ENCODE measurements at places on chromosomes 16 and 17.

DNA sequence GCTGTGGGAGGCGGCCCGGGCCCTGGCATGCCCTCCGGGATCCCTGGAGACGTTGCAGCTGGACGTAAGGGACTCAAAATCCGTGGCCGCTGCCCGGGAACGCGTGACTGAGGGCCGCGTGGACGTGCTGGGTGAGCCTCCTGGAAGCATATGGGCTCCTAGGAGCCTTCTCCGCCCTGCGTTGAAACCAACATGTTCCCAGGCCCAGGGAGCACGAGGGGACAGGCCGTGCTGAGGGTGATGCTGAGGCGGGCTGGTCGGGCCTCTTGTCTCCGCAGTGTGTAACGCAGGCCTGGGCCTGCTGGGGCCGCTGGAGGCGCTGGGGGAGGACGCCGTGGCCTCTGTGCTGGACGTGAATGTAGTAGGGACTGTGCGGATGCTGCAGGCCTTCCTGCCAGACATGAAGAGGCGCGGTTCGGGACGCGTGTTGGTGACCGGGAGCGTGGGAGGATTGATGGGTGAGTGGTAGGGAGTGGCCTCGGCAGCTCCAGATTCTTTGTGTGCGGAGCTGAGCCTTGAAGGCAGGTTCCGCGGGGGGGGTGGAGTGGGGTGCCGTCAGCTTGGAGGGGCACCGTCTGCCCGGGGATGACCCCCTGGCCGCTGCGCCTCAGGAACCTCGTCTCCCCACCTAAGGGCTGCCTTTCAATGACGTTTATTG, 567 bp downstream of the HSD17B1 start:
- no peak for DNase-seq

GRCh38 chr17:59903455-59903854, 10.5 kb downstream of the RPS6KB1 start:
- DNase-seq, result no peak

GRCh38 chr17:42659079-42659931, at the start of gene TUBG2:
TUBG2 (plus strand) TSS chr17:42659284; CDS start chr17:42659504, 220 bp downstream.
- DNase-seq, result peak; percentile 94

- no peak for DNase-seq
These were observed 721 bp upstream of the PCGF2 start for GRCh38 chr17:38748892-38749222.

GRCh38 chr17:31560616-31561235, 169.3 kb downstream of the RAB11FIP4 start:
- DNase-seq, result no peak

DNA sequence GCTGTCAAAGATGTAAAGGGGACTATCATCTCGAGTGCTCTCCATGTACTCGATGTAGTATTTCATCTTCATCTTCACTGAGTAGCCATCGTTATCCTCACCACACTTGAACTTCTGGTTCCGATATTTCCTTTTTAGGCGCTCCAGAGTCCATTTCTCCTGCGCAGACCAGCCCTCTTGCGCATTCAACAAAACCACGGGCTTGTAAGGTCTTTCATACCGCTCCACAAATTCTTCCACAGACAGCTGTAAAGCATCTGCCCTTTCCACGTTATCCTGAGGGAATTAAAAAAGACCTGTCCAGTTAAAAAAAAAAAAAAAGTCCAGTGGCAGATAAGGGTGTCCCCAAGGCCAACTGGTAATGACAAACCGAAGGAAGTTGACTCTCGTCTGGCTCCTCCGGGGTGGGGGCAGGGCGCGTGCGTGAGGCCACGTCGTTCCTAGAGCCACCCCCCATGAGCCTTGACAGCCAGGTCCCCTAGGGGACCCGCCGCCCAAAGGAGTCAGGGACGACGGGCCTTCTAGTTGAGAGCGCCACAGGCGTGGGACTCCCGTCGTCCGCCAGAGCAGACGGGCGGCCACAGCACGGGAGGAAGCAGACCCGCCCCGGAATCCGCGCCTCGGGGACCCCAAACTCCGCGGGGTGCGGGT, 701 bp downstream of the JMJD6 start:
- DNase-seq, result no peak

DNA sequence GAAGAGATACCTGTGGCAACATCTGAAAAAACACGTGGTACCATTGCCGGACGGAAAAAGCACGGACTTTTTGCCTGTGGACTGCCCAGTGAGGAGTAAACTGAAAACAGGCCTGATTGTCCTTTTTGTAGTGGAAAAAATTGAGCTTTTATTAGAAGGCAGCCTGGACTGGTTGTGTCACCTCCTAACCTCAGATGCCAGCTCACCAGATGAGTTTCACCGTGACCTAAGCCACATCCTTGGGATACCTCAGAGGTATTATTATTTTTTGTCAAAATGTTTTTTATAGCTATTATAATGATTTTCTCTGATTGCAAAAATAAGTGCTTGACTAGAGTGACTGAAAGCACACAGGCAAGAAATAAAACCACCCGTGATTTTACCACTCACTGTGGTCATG, 34.9 kb downstream of the RNF213 start:
- DNase-seq, result no peak

DNA sequence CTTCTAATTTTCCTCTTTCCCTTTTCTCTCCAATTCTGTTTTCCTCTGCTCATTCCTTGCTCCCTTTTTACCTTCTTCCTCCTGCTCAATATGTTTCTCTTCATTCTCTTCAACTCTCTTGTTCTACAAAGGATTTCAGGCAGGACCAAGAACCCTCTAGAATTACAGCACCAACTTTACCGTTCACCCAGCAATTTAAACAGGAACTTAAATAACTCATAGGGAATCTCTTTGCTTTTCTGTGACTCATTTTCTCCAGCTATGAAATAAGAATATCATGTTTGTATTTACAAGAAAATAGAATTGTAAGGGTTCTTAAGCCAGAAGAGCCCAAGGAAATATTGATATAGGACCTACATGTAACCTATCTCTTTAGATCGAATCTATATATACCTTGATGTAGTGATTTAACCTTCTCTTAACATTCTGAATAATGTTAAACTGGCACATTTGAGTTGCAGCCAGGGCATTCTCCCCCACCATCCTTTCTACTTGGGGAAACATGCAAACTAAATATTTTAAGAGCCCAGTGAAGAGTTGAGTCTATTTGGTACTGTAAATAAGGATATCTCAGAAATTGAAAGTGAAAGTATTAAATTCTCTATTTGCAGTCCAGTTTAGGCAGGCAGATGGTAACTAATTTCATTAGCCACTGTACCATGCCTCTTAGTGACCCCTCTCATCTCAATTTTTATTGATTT, 137.0 kb downstream of the ANKFN1 start:
- DNase-seq, result no peak

GRCh38 chr17:8821446-8822105, 22.4 kb upstream of the MFSD6L start:
- no peak for DNase-seq

DNA sequence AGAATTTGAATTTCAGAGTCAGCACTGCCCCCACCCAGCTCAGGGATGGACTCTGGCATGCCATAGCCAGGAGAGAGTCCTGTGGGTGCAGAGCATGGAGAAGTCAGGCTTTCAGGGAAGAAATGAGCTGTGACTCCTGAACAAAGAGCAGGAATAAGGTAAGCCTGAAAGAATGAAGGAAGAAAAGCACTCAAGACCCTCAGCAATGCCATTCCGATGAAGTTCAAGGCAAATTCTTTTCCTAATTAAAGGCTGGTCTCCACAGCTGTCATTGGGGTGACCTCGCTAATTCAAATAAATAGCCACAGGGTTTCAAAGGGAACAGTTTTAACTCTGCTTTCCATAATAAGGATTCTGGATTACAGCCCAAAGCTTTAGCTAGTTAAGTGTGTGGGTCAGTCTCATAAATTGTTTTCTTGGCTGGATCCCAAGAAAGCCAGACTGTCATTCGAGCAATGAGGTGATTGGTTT, 31.7 kb downstream of the TOM1L2 start:
- no peak for DNase-seq

GRCh38 chr16:74793571-74793970, 19.0 kb upstream of the FA2H start:
- no peak for DNase-seq

- DNase-seq, result no peak
These were observed 276.3 kb upstream of the MYOCD start for GRCh38 chr17:12389421-12389820.

DNA sequence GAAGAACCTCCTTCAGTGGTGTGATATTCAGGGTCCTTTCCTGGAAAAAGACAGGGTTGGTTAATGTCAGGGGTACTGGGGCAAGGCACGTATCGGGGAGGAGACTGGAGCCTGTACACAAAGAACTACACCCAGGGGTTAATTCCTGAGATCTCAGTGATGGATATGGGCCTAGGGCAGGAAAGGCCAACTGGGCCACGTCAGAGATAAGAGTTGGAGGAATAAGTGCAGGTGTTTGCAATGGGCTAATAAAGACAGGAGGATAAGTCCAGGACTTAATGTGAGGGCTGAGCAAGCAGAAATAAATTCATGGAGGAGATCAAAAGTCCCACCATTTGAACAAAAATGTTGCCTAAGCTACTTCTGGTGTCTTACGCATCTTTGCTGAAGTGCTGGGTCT, 10.4 kb upstream of the HERPUD1 start:
- DNase-seq, result no peak

DNA sequence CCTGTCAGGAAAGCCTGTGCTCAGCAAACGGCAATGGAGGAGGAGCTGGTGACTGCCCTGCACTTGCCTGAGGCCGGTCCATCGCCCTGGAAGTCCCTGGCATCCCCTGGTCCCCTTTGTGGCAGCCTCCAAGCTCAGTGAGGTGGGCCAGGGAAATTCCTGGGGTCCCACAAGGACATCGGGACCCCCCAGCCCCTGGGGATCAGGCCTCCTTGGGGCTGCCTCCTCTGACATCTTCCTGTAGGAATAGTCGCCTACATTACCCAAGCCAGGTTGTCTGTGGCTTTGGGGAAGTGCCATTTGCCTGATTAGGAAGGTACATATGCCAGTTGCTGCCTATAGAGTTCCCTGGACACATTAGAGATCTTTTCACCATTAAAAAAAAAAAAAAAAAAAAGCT, 7.1 kb upstream of the KRT9 start:
- no peak for DNase-seq
